ENCODE measurements at places on chromosomes 1 and 21.
A peak's percentile ranks its signal among the peaks of the same experiment; 100 is the strongest.

- DNase-seq: no peak
Observed at GRCh38 chr1:6105218-6105679, 59.6 kb downstream of the KCNAB2 start.

GRCh38 chr1:222928212-222928611 lies 113.4 kb downstream of the DISP1 start:
- no peak for DNase-seq

DNA sequence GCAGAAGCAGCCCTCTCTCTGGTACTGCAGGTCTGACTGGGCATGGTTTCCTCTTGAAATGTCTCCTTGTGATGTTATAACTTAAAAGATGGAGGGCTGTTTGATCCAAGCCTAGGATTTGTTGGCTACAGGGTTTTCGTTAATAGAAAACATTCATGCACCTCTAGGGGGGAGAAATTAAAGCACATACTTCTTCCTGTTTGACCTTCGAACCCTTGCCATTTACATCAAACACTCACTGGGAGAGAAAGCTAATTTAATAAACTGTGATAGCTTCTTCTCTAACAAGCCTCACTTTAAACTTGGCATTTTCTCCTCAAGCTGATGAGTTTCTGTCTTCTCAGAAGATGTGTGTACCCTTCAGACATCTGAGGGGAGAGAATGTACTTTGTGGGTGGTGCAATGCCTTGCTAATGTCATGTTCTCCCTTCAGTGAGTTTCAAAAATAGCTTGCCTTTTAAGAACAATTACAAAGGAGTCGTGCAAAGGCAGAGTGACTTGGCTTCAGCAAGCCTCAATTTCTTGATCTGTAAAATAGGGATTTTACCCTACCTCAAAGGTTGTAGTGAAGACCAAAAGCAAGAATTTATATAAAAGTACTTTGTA lies 20.4 kb downstream of the CACHD1 start:
- DNase-seq: no peak

DNA sequence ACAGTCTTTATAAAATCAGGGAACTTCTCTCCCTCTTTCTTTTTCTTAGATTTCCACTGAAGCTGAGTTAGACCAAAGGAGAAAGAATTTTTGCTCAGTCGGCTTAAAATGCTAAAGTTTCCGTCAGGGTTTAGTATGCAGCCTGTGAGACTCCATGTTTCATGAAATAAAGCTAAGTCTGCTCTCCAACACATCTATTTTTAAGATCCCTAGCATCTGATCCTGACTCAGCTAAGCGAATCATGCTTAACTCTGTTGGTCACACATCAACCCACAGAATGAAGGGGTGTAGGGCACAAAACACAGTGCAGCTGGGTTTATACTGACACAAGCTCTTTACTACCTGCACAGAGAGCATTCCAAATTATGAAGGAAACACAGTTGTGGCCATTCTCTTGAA lies 102.4 kb upstream of the ZNF281 start:
- no peak for DNase-seq

DNA sequence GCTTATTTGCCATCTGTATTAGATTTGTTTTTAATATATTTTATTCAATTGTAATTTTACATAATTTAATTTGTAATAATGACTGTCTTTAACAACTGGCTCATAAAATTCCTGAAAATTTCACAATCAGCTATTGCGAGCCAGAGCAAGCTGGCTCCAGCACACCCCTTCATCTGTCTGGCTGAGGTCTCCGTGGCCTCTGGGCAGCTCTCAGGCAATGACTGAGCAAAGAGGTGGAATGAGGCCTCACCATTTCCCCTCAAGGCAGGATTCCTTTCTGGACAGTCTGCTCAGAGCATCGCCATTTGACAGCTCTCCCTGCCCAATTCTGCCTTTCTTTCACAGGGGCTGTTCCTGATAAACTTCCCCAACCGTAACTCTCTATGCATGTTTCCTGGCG lies 5.8 kb upstream of the KANK4 start:
- no peak for DNase-seq

DNA sequence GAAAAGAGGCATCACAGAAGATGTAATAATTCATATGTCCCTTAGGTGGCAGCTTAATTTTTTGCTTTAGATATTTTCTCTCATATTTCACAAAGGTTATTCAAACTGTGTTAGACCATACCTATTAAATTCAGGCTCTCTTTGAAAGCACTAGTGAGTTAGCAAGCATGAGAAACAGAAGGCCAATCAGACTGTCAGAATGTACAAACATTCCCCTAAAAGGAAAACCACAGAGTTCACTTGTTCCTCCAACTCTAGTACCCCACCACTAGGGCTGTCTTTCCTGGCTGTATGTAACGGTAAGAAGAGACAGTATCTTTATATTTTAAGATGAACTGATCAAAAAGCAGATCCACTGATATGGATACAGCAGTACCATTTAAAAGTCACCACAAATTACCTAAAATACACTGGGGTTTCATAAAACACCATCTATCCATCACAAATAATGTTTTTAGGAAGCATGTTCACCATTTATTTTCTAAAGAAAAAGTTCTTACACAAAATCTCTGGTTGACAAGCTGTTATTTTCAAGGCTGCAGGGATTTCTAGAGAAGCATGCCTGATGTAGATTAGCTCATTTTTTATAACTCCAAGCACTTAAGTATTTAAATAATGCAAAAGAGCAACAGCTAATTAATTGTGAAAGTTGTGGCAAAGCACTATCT lies 1.8 kb downstream of the ARPC5 start:
- peak; percentile 37 for DNase-seq

- peak; percentile 77 for DNase-seq
Observed at GRCh38 chr1:8427493-8427892, 109.6 kb downstream of the SLC45A1 start.

- DNase-seq: no peak
Observed at GRCh38 chr1:226797151-226797550, 58.1 kb upstream of the ITPKB start.

GRCh38 chr1:6771441-6771769 lies 13.8 kb upstream of the CAMTA1 start:
- DNase-seq: no peak

DNA sequence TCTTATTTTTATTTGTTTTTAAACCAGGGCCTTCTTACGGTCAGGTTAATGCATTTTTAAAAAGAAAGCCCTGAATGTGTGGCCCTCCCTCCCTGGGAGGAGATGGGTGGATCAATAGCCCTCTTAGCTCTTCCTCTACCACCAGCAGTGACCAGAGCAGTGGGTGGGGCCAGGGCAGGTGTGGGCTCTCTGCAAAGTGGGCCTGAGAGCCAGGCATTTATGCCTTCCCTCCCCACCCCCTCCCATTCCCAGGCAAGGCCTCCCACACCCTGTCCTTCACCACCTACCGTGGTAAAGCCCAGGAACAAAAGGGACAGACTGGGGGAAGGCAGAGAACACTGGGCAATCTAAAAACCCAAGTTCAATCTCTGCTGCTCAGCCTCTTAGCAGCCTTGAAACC lies 63.9 kb downstream of the SSBP3 start:
- no peak for DNase-seq

DNA sequence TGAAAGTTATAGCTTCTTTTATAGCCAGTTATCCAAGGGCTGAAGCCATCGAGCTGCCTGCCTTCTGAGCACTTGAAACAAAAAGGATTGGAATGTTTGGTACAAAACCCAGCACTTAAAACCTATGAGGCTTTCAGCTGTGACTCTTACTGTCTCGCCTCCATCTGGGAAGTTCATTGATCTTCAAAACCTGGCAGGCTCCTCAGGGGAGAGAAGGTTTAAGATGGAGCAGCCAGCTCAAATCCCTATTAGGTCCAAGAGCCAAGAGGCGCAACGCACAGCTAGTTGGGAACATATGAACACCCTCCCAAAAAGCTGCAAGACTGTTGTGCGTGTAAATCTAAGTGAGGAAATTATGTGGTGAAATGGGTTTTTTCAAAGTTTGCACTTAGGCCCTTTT lies 33.4 kb downstream of the BACE2 start:
- DNase-seq: no peak

DNA sequence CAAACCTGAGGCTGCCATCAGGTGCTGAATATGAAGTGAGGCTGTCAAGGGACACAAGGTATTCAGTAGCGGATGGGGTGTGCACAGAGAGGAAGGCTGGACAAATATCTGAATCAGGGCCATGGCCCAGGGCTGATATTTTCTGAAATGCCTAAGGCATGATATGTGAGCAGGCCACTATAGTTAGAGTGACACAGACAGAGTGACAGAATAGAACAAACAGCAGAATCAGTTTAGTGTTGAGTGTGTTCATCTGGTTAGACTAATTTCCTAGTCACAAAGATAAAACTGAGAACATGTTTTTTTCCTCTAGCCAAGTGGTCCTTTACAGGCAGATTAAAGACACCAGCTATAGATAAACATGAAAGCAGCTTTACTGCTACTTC lies 3.9 kb downstream of the OVAAL start:
- no peak for DNase-seq

DNA sequence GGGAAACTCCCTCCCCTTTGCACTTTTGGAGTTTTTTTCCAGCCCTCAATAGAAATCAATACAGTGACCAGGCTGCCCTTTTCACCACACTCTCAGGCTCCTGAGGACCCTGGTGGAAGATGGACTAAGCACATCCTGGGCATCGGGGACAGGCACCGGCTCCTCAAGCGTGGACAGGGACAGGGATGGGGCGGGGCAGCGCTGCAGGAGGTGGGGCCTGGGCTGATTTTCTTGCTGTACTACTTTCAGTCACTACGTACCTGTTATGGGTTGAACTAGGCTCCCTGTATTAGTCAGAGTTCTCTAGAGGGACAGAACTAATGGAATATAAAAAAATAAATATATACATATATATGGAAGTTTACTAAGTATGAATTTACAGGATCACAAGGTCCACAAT lies 2.5 kb downstream of the MX2 start:
- no peak for DNase-seq

- no peak for DNase-seq
Observed at GRCh38 chr1:110390096-110390495, 730 bp downstream of the SLC16A4 start.

GRCh38 chr1:175307160-175307559 lies 114.6 kb upstream of the KIAA0040 start:
- peak; percentile 44 for DNase-seq

DNA sequence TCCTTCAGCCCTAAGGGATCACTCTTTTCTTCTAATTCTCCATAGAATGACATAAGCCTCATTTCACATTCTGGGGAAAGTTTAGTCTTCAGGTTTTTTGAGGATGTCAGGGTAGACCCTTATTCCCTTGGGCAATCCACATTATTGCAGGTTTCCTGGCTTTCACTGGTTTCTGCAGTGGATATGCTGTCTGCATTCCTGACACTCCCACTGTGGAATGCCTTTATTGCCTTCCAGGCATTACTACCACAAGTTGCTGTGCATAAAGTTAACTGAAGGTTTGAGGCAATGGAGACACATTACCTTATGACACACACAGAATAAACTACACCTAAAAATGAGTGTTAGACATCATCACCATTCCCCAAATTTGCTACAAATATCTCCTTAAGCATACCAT lies 12.7 kb downstream of the FASLG start:
- no peak for DNase-seq

- DNase-seq: no peak
Observed at GRCh38 chr1:82995951-82996350, 1003.0 kb downstream of the TTLL7 start.

- no peak for DNase-seq
Observed at GRCh38 chr1:21801100-21801499, 11.0 kb upstream of the LDLRAD2 start.

GRCh38 chr1:241697640-241698018 lies 45.5 kb downstream of the WDR64 start:
- no peak for DNase-seq

Measured in GM10248 (cell line).